Activated naive CD8-positive, alpha-beta T cell treated with anti-CD3 and anti-CD28 coated beads, Interleukin-2, amount 10 ng/mL, durations not matched to agents 7 days and 5 days (primary cell): ENCODE measurements at places on chromosomes 2 and 18. TPM values are rescaled to one million over a fixed set of nuclear protein-coding genes. Genes with fewer than 3 reads are reported as not detected.

TCF7L1 gene
- not detected for total RNA-seq

EFHD1 gene
- total RNA-seq, result 8.8 TPM

SIX2 gene
- total RNA-seq, result not detected

ERFE gene
- total RNA-seq, result not detected

CRYBA2 gene
- total RNA-seq, result not detected

GPR17 gene
- total RNA-seq, result not detected

GCKR gene
- total RNA-seq, result not detected

RND3 gene
- not detected for total RNA-seq

CNGA3 gene
- not detected for total RNA-seq

SERPINB3 gene
- not detected for total RNA-seq

GKN2 gene
- not detected for total RNA-seq

RNF181 gene
- total RNA-seq, result 97.4 TPM

ZNF385B gene
- not detected for total RNA-seq

PLEKHH2 gene
- total RNA-seq, result 1.2 TPM

CRYGC gene
- total RNA-seq, result not detected

REG1B gene
- total RNA-seq, result not detected

RAX gene
- total RNA-seq, result not detected

UGT1A10 gene
- total RNA-seq, result not detected

MEP1B gene
- total RNA-seq, result not detected

KCNIP3 gene
- total RNA-seq, result not detected

GRCh38 chr18:50143886-50144285, 51.1 kb downstream of the MYO5B start:
- DNase-seq, result no peak

GRCh38 chr2:128444121-128444771, 125.6 kb upstream of the HS6ST1 start:
- DNase-seq, result no peak

GRCh38 chr2:217717646-217718045, 285.1 kb downstream of the TNS1 start:
- DNase-seq, result no peak

GRCh38 chr2:187037310-187037709, 188.3 kb upstream of the ZSWIM2 start:
- DNase-seq, result no peak

DNA sequence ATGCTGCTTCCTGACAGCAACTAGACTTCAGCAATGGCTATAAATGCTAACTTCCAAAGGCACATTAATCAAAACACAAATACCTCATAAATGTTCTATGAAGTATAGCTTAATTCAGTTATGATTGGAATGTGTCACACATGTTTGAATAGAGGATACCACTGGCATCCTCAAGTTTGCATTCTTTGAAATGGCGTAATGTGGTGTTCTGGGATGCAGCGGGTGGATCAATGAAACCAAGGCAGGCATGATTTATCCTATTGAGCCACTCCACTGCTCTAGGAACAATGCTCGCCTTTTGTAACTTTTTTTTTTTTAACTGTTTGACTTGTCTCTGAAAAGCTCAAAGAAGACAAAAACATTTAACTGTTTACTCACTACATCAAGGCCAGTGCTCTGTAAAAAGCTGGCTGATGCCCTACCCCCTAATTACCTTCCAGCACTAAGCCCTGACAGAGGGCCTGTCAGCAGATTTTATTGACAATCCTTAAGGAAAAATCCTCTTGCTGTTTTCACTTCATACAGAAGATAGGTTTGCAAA, 278.8 kb upstream of the SESTD1 start:
- DNase-seq, result no peak

DNA sequence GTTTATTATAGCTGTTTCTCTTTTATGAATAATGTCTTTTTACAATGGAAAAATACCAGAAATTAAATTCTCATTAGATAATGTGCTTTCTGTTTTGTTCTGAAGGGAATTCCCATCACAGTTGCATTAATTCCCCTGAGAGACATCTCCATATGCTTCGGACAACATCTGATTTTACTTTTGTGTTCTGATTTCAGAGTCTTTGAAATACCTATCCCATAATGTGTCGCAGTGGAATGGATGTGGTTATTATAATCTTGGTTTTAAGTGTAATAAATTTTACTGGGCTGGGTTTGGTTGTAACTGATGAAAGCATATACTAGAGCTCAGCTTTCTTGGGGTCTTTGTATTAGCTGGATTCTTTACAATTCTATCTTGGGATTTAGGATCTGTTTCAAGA, 12.5 kb downstream of the SPTBN1 start:
- DNase-seq, result no peak

DNA sequence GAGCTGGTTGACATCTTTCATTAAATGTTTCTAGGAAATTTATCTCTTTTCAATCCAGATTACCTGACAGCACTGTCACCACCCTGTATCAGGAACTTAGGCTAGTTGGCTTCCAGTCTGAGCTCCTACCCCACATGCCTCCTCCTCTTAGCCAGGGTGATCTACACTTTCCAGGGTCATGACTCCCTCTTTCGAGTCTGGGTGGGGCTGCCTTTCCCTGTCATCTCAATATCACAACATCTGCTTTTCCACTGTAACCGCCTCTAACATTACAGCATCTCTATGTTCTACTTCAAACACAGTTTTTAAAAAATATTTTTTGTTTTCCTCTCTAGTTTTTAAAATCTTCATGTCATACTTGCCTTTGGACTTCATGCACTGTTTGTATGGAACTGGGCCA, 129.2 kb downstream of the RBMS1 start:
- DNase-seq, result no peak

- no peak for DNase-seq
Observed at GRCh38 chr18:11987527-11987926, 6.2 kb downstream of the IMPA2 start.

DNA sequence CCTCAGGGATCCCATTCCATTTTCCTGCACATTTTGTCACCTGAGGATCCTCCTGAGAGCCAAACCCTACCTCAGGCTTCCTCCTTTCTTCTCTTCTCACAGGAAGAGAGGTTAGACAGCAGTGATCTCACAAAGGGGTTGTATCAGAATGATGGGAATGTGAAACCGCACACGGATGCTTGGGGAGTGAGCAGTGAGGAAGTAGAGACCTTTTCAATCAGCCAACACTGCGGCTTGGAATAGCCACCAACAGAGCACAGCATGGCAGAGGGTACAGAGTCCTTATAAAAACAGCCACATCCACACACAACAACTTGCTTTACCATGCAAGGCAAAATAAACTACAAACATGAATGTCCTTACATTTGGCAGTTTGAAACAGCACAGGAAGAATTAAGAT, 8.7 kb downstream of the TMEM182 start:
- DNase-seq, result no peak

GRCh38 chr2:85642725-85643124, 25.3 kb downstream of the SFTPB start:
- DNase-seq, result no peak

GRCh38 chr2:49490710-49491109, 336.4 kb upstream of the FSHR start:
- DNase-seq, result no peak

GRCh38 chr2:1640301-1641135, 103.8 kb downstream of the PXDN start:
- no peak for DNase-seq

DNA sequence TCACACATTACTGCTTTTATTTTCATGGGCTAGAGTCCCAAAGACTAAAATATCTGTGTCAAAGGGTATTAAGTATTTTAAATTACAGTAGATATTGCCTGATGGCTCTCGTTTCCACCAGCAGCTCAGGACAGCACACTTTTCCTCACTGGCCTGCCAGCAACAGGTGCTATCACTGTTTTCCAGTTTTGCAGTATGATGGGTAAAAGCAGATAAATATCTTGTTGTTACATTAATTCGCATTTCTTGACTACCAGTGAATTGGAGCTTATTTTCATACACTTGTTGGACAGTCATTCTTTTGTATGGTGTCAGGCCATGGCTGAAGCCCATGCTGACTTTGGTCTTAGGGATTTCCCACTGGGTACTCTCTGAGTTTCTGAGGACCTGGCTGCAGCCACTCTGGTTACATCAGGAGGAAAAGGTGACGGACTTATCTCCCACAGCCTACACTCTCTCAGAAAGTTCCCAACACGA, 4.8 kb downstream of the APOB start:
- no peak for DNase-seq

GRCh38 chr2:128377071-128377910, 58.6 kb upstream of the HS6ST1 start:
- peak; percentile 21 for DNase-seq

DNA sequence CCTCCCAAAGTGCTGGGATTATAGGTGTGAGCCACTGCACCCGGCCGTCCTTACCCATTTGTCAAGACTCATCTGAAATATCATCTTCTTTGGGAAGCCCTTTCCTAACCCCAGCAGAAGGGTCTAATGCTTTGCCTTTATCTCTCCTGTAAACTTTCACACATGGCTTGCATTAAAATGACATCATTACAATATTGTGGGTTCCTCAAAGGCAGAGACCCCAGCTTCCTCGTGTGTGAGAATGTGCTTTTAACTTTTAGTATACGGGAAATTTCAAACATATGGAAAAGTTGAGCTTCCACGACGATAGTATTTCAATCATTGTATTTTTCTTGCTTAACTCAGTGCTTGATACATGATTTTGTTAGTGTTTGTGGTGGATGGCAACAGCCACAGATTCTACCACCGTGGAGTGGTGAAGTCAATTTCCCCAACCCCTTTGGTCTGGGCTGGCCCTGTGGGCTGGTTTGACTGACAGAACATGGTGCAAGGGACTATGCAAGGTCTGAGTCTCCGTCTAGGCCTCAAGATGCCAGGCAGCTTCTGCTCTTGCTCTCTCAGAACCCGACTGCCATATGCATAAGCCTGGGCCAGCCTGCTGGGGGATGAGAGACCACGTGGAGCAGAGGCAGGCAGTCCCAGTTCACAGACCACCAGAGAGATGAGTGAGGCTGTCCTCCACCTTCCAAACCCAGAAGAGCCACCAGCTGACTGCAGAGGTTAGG, 39.9 kb downstream of the NGEF start:
- DNase-seq, result no peak

- no peak for DNase-seq
Observed at GRCh38 chr2:54247115-54247514, 8.9 kb downstream of the TSPYL6 start.

DNA sequence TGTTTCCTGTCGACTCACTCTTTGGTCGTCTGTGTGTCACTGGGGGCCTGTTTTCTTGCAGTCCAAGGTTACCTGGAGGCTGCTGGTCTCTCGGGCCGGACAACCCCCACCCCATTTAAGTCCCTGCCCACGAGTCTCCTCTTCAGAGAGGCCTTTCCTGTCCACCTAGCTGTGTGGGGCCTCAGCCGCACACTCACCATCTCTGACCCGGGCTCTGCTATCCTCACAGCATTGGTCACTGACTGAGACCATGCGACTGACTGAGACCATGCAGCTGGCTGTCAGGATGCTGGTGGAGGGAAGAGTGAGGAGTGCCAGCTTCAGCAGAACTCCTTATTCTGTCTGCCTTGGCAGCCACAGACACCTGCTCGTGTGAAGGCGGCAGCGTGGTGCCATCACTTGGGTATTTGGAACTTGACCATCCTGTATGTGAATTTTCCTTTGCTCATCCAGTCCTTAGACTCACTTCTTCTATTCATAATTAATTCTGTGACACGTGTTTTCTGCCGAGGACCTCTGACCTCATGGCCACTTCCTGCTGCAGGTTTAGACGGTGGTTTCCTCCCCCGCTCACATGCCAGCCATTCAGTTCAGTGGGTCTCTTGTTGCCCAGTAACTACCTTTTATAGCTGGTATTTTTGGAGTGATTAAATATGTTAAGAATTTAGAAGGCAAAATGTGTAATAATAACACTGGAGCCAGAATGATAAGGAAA, 47.5 kb upstream of the ASB1 start:
- DNase-seq, result peak; percentile 50

DNA sequence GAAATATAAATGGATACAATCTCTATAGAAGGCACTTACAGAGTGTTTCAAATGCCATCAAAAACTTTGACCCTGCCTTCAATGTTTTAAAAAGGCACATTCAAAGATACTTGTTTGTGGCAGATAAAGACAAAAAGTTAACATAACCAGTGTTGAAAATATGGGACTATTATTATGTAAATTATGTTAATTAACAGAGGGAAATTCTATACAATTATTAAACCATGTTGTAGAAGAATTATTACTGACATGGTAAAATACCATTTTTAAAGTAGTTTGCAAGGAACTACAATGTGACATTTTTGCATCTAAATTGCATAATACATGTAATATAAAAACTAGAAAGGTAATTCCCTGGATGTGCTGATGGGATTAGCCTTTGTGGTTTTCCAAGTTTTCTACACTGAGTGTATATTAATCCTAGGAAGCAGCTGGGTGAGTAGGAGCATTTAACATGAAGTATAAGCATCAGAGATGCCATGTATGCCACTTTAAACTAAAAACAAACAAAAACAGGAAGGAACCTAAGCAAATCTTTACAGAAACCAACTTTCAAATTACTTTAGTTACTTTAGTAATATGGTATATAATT, 21.7 kb downstream of the MIB1 start:
- DNase-seq, result no peak

GRCh38 chr2:162125138-162125537, 26.9 kb downstream of the GCG start:
- no peak for DNase-seq

DNA sequence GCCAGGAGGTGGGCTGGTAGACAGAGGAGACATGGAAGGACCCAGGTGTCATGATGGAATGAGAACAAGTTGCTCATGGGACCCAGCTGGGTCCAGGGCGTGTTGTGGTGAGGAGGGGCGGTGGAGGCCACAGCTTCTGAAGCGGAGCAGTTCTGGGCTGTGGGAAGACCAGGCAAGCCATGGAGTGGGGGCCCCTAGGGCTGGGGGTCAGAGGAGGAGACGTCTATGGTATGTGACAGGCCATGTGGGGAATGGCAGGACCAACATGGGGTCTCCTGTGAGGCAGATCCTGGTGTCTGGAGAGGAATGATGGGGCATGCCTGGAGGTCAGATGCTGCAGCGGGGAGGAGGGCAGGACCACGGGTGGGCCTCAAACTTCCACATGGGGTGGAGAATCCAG, 16.9 kb downstream of the MYO7B start:
- DNase-seq, result no peak

DNA sequence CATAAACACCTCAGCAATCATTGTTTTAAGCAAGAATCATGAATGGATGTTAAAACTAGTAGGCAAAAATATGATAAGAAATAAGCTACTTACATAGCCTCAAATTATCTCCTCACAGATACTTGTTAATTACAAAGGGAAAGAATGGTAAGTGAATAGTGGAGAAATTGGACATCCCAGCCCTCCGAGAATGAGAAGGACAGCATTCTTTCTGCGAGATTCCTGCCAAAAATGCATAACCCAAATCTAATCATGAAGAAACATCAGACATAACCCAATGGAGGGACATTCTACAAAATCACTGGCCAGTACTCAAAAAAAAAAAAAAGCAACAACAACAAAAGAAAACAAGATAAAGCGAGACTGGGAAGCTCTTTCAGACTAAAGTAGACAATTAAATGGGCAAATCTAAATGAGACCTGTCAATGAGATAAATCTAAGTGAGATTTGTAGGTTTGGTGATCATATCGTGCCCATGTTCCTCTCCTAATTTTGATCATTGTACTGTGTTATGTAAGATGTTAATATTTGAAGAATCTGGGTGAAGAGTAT, 57.9 kb upstream of the GLI2 start:
- DNase-seq, result no peak
